ENCODE measurements at places on chromosomes 13 and 19.

DNA sequence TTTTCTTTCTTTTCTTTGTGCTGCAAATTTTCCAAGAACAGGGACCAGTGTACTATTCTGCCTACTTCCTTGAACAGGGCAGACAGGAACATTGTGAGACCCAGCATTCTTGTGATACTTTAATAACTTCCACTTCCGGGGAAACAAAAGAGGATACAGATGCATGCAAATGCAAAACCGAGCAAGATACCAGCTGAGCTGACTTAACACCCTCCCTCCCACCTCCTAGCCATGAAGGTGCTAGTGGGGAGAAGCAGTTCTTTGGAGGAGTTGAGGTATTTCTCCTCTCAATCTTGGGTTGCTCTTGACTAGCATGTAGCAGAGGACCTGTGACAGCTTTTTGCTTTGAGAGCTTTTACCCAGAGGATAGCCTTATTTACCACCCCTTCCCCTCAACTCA, 111.2 kb downstream of the KLF5 start:
- peak; percentile 29 for DNase-seq

- DNase-seq: no peak
Observed at GRCh38 chr19:46552891-46553290, 48.2 kb upstream of the CALM3 start.

DNA sequence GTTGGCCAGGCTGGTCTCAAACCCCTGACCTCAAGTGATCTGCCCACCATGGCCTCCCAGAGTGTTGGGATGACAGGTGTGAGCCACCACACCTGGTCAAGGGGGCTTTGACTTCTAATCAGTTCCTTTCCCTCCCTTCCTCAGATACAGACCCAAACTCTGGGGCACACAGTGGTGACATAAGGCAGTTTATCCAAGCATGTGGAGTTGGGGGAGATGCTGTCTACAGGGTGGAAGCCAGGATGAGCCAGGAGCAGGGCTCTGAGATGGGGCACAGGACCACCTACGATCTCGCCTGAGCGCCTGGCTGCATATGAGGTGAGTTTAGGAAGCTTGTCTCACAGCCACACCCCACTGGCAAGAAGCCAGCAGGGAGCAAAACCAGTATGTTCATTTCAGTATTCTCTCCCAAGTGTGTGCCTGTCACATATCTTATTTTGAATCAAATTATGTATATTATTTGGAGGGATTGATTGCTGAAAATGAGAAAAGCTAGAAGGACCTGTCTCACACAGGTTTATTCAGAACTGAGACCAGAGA, 67.7 kb downstream of the KCTD15 start:
- no peak for DNase-seq

- DNase-seq: peak; percentile 50
Observed at GRCh38 chr13:23547000-23547590, 23.1 kb upstream of the TNFRSF19 start.

DNA sequence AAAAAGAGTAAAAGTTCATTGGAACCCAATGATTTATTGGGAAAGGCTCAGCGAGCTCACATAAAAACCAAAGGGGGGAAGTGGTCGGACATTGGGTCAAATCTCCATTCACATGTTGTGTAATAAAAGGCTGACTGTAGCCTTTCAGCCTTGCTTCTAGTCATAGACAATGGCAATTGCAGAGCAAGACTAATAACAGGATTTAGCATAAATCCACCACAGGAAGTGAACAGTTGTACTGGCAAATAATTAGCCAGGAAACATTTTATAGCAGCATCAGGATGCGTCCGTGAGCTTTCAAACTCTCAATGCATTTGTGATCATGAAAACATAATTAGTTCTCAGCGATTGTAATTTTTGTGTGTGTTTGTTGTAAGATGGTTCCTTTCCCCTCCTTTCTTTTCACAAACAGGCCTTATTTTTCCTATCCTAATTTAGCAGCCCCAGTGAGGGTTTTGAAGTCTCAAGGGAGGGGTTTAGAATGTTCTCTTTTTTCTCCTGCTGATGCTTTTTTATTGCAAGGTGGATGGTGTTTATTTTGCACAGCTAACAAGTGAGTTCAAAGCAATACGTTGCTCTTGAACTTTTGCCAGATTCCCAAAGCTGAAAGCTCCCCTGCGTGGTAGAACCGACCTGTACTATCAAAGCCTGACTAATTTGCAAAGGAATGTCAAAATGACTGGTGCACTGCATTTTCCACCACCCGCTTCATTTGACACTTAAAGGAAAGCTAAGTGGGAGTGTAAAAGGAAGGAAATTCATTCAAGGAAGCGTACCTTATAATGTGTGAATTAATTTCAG, 105.6 kb downstream of the SPRY2 start:
- no peak for DNase-seq

DNA sequence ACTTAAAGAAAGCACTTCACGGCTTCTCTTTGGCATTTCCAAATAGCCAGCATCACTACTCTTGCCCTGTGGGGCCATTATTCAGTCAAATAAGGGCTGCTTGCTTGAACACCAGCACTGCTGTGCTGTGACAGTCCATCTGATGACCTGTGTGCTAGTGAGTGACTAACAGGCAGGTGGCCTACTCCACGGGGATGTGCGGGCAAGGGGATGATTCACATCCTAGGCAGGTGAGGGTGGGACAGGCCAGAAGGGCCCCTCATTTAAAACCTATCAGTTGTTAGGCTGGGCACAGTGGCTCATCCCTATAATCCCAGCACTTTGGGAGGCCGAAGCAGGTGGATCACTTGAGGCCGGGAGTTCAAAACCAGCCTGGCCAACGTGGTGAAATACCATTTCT, 8.2 kb downstream of the CCNE1 start:
- no peak for DNase-seq

DNA sequence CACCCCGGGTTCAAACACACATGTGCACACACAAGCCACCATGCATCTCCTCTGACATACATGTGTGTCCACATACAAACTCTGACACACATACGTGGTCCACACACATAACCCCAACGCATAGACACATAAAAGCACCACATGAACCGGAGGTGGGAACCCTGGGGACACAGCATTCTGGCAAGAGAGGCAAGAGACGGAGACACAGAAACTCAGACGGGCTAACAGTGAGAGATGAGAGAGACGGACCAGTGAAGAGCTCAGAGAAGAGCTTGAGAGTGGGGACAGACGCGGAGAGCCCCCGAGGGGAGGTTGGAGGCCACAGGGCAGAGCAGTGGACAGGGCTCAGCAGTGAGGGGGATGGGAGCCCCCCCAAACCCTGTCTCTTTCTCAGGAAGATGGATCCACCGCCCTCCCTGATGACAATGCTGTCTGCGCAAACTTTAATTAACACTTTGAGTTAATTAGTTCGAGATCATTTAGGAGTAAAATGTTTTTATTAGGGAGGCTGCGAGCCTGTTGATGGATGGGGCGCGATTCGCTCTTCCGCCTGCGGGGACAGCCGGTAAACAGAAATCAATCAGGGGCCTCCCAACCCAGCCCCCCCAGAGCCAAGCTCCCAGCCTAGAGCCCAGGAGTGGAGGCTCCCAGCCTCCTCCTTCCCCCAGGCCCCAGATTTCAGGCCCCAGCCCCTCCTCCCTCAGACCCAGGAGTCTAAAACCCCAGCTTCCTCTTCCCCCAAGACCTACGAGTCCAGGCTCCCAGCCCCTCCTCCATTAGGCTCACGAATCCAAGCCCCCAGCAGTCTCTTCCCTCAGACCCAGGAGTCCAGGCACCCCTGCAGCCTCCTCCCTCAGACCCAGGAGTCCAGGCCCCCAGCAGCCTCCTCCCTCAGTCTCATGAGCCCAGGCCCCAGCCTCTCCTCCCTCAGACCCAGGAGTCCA, 9.5 kb upstream of the ERFL start:
- DNase-seq: no peak

DNA sequence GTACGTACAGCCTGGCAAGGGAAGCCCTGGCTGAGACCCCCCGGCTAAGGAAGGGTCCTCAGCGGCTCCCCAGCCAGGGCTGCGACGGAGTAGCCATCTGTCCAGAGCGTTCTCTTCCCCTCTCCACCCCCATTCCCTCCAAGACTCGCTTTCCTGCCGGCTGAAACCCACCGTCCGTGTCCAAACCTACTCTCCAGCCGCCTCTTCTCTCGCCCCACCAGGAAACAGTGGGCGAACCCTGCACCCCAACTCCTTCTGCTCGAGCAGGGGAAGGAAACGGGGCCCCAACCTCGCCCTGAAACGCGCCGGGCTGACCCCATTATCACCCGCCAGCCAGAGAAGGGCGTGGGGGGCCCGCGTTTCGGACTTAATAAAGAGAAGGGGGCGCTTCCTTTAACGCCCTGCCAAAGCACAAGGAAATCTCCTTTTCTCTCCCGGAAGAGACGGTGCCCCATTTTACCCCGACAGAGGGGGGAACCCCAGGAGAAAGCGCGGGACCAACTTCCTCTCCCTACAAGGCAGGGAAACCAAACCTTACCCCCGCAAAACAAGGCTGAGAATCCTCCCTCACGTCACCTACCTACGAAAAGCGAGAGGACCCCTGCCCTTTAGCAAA, 2.5 kb downstream of the ZC3H4 start:
- DNase-seq: no peak

DNA sequence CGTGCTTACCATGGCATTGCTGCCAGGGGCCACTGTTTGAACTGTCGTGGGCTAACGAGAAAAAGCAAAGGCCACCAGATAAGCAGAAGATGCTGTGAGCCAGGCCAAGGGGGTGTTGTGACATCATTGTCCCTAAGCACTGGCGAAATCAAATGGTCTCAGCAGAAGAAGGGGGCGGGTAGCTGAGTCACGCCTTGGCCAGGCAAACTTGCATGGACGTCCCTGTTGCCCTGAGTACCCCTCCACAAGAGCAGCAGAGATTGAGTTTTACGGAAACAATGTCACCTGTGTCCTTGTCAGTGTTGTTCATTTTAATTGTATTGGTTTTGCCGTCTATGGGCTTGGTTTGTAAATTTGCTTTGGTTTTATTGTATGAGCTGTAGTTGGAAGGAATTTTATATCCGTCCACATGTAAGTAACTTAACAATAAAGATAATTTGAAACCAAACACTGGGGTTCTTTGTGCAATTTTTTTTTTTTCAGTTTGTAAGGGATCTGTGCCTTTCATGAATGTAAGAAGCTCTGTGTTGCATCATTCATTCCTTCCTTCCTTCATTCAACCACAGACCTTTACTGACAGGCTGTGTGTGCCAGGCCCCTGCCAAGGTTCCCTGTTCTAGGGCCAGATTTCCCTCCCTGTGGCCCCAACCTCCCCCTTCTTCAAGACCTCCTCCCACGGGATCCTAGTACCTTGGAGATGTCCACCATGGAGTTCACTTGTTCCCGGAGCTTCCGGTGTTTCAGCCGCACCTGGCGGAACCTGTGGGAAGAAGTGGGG, 12.3 kb downstream of the KCNN4 start:
- DNase-seq: no peak

DNA sequence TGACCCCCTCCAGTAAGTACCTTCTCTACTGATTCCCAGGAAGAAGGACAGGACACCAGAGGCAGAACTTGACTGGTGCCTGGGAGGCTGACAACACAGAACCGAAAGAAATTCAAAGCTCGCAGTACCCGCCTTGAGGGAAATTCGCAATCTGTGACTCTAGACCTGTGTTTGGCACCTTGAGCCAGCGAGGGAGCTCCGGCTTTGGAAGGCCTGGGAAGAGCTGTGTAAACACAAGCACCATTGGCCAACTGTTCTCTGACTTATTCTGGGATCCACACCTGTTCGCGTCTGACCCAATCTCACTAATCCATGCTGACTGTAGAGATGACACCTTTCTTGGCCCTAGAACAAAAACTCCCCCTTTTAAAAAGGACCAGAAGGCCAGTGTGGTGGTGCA, 50.7 kb downstream of the CEBPG start:
- no peak for DNase-seq

- peak; percentile 93 for DNase-seq
Observed at GRCh38 chr19:29687244-29687896, 22.1 kb downstream of the PLEKHF1 start.

DNA sequence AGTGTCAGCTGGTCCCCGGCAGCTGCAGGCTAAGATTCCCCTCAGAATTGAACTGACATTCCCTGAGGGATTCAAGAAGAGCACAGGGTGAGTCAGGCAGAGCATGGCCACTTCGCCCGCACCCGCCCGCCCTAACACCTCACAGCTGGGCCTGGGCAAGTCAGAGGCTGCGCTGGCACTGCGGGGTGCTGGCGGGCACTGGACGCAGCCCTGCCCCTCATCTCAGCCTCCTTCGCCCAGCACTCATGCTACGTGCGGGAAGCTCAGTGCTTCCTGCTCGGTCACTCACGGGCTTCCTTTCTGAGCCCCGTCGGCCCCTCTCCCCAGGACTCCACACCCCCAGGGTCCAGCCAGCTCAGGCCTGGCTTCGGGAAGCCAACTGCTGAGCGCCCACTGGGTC, 56.9 kb downstream of the MLLT1 start:
- DNase-seq: no peak

DNA sequence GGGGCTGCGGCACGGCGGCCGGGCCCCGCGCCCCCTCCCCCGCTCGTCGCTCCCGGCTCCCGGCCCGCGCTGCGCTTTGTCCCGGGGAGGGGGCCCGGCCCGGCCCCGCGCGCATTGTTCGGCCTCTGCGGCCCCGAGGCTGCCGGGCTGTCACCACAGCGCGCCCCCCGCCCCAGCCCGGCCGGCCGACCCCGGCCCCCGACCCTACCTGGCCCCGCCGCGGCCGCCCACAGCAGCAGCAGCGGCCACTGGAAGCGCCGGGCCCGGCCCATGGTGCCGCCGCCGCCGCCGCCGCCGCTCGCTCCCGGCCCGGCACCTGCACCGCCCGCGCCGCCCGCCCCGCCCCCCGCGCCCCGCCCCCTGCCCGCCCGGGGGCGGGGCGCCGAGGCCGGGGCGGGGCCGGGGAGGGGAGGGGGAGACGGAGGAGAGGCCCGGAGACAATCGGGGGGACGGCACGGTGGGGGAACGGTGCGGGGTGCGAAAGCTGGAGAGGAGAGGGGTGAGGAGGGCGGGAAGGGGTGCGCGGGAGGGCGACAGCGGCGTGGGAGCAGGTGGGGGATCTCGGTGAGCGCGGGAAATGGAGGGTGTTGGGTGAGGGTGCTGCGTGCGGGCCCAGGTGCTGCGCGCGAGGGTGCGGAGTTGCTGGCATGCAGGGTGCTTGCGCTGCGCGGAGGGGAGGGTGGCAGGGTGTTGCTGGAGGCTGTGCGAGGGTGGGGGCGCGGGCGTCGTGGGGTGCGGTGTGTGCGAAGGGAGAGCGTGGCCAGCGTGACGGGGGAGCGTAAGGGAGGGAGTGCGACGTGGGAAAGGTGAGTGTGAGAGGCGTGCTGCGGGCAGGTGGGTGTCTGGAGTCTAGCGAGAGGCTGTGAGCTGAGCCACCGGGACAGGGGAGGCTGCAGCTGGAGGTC, at the start of gene CADM4:
Gene CADM4, minus strand, starts transcription at position 332 of the 905 bp plus-strand sequence. Its CDS starts 60 bp downstream, at position 272.
- DNase-seq: no peak

GRCh38 chr13:50523307-50523706, 320.2 kb downstream of the DLEU7 start:
- no peak for DNase-seq
